ENCODE measurements at places on chromosomes 4 and X.

- DNase-seq = no peak
Measured at GRCh38 chrX:16920075-16920474, 26.4 kb upstream of the REPS2 start.

GRCh38 chr4:82561786-82562563 is at the start of gene TMEM150C:
TMEM150C (minus strand) TSS chr4:82561988; CDS start chr4:82504657, 57,331 bp downstream.
- peak; percentile 58 for DNase-seq

DNA sequence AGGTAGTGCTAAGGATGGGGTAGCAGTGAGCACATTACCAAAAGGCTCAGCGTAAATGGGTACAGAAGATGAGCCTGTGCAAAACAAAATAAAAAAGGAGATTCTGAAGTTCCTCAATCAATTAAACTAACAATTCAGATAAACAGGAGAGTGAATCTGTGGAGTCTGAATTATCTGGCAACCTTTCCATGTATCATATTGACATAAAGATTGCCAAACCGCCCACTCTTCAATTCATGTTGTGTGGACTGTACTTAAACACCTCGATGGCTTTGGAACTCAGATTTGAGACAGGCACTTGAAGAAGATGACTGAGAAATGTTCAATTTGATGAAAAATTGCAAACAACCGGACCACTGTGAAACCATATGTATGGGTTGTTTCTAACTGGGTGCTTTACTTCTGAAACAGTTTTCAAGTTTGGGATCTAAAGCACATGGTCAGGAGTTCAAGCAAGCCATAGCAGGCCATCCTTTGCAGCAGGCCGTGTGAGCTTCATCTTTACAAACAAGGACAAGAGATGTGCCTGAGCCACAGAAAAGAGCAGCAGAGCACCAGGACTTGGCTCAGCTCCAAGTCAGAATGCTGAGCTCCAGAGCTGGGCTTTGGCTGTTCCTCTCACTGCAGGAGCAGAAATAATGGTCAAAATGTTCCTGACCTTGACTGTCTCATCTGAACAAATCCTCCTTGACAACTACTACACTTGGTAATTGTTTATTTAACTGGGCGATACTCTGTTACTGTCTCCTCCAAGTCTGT is 108.1 kb downstream of the MGST2 start:
- DNase-seq = no peak

DNA sequence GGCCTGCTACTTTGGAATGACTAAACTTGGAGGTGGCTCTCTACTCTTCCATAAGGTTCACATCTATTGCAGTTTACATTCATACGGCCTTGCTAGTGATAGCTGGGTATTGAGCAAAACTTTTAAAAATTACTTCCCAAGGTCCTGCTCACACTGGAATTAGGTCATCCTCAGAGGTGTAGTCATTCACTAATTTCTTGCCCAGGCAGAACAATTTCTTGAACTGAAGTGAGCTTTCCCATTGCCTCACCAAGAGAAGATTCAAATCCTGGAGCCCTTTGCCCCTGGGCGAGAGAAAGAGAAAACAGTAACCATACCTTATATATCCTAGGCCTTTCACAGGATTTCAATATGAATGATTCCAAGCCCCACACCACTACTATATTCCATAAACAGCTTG is 109.2 kb downstream of the GUCY2F start:
- DNase-seq = no peak

DNA sequence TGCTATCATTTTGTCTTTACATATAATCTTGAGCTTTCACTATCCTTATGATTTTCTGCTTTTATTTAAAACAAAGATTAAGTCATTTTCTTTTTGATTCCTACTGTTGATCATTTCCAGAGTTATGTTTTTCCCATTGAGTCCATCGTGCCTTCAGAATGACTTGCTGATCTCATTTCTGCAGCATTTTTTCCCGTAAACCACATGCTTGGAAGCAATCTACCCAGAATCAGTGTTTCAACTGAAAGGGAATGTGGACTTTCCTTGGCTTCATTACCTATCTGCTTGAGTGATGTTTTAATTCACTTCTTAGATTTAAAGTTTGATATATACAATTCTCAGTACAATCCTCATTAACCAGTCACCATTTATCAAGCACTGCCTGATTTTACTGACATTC is 192.4 kb upstream of the FSTL5 start:
- DNase-seq = no peak

DNA sequence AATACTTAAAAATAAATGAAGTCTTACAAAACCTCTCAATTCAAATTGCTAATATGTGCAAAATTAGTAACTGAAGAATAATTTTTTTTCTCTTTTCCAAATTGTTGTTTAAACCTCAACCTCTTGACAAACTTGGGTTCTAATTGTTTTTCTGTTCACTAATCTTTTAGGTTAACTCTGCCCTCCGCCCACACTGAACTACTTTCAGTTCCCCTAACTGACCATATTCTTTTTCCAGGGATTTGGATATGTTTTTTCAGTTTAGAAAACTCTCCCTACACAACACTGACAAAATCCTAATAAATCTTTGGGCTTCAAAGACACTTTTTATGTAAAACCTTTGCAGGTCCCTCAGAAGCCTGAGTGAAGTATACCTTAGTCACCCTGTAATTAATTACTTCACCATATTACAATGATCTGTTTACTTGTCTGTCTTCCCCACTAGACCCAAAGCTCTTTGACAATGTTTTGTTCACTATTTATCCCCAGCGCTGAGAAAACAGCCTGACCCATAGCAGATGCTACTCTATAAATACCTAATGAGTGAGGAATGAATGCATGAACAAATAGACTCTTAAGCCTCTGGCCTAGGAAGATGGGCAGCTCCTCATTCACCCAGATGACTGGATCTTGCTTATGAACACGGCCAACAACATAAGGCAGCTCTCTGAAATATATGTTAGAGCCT is 134.9 kb downstream of the MAML3 start:
- peak; percentile 90 for DNase-seq

GRCh38 chr4:7721984-7722551 is 217.6 kb downstream of the AFAP1 start:
- no peak for DNase-seq

- DNase-seq = no peak
Measured at GRCh38 chr4:2512396-2513135, 23.9 kb upstream of the FAM193A start.

DNA sequence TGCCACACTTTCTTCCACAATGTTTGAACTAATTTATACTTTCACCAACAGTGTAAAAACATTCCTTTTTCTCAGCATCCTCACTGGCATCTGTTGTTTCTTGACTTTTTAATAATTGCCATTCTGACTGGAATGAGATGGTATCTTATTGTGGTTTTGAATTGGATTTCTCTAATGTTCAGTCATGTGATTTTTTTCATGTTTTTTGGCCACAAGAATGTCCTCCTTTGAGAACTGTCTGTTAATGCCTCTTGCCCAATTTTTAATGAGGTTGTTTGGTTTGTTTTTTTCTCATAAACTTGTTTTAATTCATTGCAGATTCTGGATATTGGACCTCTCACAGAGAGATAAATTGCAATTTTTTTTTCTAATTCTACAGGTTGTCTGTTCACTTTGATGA is 1195.2 kb downstream of the TECRL start:
- no peak for DNase-seq

- DNase-seq = no peak
Measured at GRCh38 chr4:183783991-183784553, 121.0 kb upstream of the STOX2 start.
